ENCODE measurements at places on chromosomes 12 and 14.

GRCh38 chr12:91278126-91278525 lies 95.5 kb upstream of the DCN start:
- no peak for DNase-seq

GRCh38 chr12:28866715-28867503 lies 282.2 kb upstream of the FAR2 start:
- no peak for DNase-seq

GRCh38 chr14:41062826-41063225 lies 543.9 kb upstream of the LRFN5 start:
- DNase-seq = no peak

GRCh38 chr12:108482717-108483212 lies 32.3 kb upstream of the FICD start:
- DNase-seq = no peak

DNA sequence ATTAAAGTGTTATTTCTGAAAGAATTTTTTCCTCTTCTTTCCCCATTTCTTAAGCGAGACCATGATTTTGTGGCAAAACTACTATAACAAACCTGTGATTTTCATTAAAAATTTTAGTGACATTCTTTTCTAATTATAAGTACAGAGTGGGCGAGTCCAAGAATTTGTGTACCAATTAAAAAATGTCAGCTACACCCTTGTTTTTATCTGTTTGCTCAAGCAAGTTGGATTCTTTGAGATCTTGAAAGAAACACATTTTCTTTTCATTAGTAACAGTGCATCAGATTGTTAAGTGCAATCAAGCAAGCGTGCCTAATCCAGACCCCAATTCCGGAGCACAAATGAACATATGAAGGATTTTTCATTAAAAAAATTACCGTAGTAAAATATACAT lies 338.8 kb upstream of the DDHD1 start:
- no peak for DNase-seq

GRCh38 chr12:124150168-124150567 lies 144.7 kb upstream of the RFLNA start:
- DNase-seq = no peak

GRCh38 chr12:104682790-104683279 lies 226.1 kb downstream of the CHST11 start:
- peak; percentile 56 for DNase-seq

DNA sequence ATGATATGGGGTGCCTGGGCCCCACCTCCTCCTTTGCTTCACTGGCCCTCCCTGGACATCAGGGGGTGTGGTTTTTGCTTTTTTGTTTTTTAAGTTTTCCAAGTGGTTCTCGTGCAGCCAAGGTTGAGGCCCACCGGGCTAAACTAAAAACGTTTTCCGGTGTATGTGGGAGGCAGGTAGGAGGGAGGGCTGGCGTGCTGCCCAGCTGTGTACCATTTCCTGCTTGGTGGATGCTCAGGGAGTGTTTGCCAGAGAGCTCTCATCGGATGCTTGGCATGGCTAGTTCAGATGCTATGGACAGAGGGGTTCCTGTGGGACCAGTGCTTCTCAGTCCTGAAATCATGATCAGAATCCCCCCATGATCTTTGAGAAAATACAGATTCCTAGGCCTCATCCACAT lies 246.4 kb downstream of the CACNA1C start:
- DNase-seq = no peak

- no peak for DNase-seq
These were observed 39.6 kb downstream of the CHST11 start for GRCh38 chr12:104496336-104496735.

DNA sequence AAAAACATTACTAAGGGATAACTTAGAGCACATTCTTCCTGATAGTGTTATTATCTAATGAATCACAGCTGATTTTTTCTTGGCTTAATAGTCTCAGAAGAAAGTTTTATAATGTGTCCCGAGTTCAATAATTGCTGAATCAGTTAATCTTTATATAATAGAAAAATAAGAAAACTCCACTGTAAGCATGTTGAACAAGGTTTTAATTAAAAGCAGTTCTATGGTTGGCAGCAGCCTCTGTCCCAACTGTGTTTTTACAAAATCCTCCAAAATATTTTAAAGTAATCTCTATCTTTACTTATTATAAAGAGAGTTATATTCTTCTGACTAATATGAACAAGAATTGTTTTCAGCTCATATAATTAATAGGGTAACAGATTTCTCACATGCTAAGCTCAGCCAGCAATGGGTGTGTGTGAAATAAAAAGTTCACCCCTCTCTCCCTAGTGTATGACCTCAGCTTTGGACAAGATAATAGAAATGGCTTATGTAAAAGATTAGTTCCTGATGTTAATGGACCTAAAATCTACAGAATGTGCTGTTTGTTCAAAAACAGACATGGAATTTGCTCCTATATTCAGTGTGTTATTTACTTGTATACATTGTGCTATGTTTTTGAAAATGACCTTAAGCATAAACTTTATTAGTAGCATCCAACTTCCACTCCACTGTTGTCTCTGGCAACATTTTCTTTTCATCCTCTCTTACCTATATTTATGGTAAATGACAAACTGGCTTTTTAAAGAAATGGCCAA lies 67.1 kb upstream of the DCN start:
- no peak for DNase-seq

- no peak for DNase-seq
These were observed 452 bp downstream of the INHBE start for GRCh38 chr12:57455374-57456144.

GRCh38 chr12:86948851-86949250 lies 692.7 kb upstream of the MGAT4C start:
- DNase-seq = no peak

DNA sequence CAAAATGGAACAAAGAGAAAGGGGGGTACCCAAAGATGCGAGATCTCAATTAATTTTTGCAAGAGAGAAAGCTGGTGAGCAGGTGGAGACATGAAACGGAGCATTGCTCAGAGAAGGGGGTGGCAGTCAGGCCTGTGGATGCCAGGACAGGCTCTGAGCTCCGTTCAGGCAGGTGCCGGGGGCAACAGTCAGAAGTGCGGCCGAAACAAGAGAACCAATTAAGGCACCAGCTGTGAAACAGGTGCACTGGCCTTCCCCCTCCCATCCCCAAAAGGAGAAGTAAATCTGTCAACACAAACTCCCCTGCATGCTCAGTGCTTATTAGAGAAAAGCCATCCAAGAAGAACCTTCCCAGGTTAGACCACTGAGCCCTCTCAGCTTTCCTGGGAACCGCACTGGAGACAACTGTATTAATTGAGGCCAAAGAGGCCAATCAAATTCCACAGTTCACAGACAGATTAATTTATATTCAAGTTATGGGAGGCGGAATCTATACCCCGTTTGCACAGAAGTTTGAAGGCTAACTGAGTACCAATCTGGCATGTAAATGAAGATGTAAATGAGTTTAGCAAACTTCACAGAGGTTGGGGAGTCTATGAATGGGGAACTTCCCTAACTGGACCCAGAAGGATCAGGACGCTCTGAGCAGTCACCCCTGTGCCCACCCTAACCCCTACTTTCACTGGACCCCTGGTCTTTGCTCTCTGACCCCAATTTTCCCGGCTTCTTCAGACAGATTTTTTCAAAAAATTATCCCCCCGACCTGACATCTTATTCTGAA lies 20.9 kb downstream of the OAS2 start:
- no peak for DNase-seq

DNA sequence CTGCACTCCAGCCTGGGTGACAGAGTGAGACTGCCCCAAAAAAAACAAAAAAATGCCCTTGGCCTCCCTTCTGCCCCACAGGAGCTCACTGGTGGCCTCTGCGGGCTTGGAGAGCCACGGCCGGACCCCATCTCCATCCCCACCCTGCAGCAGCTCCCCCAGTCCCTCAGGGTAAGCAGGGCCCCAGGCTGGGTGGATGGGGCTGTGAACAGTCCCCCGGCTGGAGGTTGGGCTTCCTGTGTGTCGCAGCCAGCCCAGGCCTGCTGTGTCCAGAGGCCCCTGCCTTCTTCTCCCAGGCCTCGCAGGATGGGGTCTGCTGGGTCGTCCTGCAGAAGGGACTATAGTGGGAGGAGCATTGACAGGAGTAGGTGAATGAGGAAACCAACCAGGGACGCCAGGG lies 15.4 kb upstream of the PUS1 start:
- DNase-seq = no peak

DNA sequence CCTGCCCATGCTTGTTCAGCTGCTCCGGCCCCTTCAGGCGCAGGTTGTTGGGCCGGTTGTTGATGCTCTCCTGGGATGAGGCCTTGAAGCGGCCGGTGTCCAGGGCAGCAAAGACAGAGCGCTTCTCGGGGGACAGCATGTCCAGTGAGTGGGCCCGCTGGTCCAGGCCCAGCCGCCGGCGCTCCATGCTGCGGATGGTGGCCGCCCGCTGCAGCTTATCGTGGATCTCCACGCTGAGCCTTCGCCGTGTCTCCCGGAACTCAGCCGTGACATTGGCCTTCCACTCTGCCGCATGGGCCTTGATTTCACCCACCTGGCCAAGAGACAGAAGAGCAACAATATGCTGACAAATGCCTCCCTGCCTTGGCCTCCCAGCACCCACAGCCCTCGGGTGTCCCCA lies 137.2 kb downstream of the KCNK10 start:
- no peak for DNase-seq

DNA sequence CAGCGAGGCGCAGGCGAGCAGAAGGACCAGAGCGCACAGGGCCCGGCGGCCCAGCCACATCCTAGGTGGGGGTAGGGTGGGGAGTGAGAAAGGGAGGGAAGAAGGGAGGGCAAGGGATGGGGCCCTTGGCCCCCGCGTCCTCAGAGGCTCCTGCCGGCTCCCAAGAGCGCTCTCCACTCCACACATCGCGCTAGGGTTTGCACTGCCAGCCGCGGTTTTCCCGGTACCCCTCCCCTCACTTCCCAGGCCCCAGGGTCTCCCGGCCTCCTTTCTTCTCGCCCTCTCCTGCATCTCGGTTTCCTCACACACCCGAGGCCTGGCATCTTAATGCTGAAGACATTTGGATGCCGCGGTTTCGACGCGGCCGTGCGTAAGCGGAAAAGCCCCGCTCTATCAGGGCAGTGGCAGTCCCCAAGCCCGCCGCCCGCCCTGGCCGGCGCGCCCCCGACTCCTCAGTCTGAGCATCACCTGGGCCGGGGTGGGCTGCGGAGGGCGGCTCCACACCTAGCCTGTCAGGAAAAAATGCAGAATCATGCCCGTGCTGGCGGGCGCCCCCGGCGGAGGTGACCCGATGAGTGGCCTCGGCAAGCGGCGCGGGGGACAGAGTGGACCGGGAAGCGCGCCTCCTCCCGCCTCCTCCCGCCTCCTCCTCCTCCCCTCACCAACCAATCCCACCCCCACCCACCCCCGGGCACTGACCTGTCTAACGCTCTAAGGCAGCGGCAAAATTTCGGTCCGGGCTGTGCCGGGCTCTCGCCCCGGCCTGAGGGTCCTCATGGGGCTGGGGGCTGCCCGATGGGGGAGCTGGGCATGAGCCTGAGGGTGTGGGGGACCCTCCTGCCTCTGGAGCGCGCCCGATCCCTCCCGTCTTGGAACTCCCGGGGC lies 686 bp downstream of the B4GALNT1 start:
- DNase-seq = no peak

DNA sequence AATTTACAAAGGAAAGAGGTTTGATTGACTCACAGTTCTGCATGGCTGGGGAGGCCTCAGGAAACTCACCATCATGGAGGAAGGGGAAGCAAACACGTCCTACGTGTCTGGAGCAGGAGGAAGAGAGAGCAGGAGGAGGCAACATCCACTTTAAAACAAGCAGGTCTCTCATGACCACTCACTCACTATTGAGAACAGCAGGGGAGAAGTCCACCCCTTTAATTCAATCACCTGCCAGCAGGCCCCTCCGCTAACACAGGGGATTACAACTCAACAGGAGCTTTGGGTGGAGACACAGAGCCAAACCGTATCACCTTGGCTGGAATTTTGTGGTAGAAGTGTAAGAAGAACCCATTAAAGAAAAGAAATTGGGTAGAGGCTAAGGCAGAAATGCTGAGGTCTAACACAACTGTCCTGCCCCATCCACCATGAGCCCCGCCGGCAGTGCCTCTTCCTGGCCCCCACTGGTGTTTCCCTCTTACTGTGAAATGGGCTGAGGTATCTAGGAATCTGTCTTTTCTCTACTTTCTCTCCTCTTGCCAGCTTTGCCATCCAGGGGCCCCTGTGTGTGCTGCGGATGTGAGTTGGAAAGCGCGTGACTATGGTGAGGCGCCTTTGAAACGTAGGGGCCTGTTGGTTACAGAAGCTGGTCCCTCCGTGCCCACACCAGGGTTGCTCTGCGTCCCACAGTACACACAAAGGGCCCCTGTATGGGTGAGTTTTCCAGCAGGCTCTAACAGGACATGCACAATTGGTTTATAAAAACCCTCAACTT lies 108.0 kb upstream of the TMEM132D start:
- no peak for DNase-seq

- no peak for DNase-seq
These were observed 32.1 kb upstream of the GSG1 start for GRCh38 chr12:13135371-13136178.

GRCh38 chr12:118330421-118331018 lies 42.2 kb downstream of the TAOK3 start:
- no peak for DNase-seq

DNA sequence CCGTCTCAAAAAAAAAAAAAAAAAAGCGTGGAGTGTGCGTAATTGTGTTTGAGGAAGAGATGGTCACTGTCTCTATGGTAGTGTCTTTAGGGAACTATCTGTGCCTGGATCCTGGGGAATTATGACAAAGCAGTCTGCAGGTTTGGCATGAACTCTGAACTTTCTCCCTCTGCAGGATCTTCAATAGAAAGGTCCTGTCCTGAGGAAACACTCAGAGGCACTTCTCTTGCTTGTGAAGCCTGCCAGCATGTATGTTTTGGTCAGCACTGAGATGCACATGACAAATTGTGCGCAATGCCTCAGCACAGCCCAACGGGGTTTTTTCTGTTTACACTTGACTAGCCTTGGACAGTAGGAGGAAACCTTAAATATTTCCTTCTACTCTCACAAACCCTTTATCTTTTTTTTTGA lies 46.6 kb downstream of the ATF7 start:
- no peak for DNase-seq

GRCh38 chr14:33676135-33676566 lies 274.7 kb downstream of the EGLN3 start:
- no peak for DNase-seq

GRCh38 chr14:104894331-104895206 lies 29.5 kb downstream of the CEP170B start:
- no peak for DNase-seq

- DNase-seq = no peak
These were observed 215.9 kb upstream of the BMP4 start for GRCh38 chr14:54172562-54172961.

- no peak for DNase-seq
These were observed 323.1 kb upstream of the FBXO33 start for GRCh38 chr14:39755269-39755878.

DNA sequence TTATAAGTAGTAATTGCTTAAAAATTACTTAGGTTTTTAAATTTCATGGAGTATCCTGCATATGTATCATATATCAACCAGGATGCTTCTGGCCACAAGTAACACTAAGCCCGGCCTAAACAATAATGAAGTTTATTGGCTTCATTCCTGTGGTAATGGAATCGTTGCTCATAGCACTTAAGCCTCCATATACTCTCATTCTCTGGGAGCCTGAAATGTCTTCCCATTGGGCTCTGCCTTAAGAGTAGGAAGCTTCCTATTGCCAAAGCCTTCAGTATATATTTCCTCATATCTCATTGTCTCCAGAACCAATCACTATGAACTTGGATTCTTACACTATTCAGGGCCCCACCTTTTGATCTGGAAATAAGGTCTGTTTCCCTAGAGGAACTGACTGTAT lies 83.8 kb upstream of the DNM1L start:
- DNase-seq = no peak

GRCh38 chr12:120813588-120814153 lies 88.0 kb downstream of the ACADS start:
- DNase-seq = no peak

- DNase-seq = no peak
These were observed 54.6 kb downstream of the TSPAN11 start for GRCh38 chr12:30980955-30981662.
